ENCODE measurements at places on chromosomes 1 and 21.

DNA sequence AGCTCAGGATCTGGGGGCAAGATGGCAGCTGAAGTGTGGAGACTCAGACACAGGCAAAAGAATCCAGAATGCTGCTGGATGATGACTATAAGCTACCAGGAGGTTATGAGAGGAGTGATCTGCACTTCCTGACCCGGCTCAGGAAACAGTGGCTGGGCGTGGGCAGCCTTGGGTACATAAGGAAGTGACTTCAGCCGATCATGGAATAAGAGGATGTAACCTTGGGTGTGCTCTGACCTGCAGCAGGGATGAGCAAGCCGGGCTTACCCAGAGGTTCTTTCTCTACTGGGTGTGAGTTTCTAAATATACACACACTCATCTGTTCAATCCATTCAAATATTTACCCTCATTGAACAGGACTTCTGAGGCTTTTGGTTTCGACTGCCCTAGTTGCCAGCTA, 62.7 kb downstream of the CD34 start:
- no peak for DNase-seq

GRCh38 chr1:46697053-46697452, 21.9 kb downstream of the EFCAB14 start:
- no peak for DNase-seq

GRCh38 chr1:2283991-2284895, 56.1 kb downstream of the SKI start:
- no peak for DNase-seq

DNA sequence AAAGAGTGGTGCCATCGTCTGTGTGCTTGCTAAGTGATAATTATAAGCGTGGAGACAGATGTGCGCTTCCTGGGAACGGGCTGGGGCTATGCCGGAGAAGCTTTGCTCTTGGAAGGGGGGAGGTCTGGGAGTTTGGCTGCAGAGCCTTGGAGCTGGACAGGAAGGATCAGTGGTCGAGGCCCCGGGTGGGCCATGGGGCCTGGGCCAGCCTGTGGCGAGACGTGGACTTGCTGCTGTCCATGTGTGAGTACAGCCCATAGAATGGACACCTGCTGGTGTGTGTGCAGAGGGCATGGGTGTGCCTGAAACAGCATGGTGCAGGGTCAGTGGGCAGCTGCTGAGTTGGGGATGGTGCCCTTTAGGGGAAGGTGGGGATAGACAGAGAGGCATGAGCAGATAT, 121.3 kb downstream of the PCBP3 start:
- DNase-seq, result no peak

DNA sequence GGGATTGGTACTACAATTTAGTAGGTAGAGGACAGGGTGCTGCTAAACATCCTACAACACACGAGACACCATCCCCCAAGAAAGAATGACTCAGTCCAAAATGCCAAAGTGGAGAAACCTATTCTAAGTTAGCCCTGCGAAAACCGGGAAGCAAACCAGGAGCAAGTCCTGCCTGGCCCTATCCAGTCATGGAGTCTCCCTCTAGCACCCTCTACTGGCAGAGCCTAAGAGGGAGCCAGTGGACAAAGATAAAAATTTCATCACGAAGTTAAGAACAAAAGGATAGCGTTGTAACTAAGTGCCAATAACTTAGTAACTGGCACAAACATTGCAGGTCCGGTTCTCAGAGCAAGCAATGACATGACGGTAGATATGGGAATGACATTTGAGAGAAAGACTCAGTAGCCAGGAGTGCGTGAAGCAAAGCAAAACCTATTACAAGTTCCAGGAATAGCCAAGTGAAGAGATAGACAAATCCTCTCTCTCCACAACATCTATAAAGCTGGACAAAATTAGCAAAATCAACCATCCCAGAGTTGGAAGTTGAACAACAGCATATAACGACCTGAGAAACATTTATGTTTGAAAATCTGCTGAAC, 383.5 kb downstream of the OMA1 start:
- DNase-seq, result no peak

GRCh38 chr1:213530611-213531320, 457.0 kb upstream of the PROX1 start:
- DNase-seq, result no peak

- DNase-seq, result no peak
These were observed 245.3 kb upstream of the CSF3R start for GRCh38 chr1:36728051-36728450.

DNA sequence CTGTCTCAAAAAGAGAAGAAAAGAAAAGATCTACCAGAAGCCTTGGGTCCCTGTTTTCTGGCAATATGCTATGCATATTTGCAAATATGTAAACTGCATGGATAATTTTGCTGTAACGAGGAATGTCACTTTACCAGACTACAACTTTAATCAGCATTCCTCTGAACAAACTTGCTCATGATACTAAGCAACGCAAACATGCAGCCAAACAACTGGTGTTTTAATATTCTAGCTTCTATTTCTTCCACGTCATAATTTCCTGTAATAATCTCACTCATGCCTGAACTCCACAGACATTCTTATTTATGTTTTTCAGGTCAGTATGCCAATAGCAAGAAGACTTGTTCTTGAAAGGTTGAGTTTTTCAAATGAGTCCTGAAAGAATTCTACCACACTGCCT, 114.1 kb downstream of the SIM2 start:
- DNase-seq, result no peak

GRCh38 chr1:81509594-81509993, 291.1 kb upstream of the ADGRL2 start:
- no peak for DNase-seq

- no peak for DNase-seq
These were observed 8.0 kb upstream of the RLF start for GRCh38 chr1:40153073-40153770.

GRCh38 chr1:74463333-74463988, 49.0 kb downstream of the LRRC53 start:
- no peak for DNase-seq

DNA sequence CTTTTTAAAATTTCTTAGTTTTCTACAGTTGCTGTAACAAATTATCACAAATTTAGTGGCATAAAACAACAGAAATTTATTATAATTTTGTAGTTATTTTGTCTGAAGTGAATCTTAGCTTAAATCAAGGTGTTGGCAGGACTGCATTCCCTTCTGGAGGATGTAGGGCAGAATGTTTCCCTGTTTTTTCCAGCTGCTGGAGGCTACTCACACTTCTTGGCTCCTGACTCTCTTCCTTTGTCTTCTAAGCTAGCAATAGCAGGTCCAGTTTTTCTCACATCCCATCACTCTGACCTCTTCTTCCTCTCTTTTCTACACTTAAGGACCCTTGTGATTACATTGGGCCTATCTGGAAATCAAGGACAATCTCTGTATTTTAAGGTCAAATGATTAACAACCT, 84.1 kb downstream of the PKN2 start:
- no peak for DNase-seq

- no peak for DNase-seq
These were observed 24.6 kb downstream of the RPS6KA1 start for GRCh38 chr1:26553942-26554682.

DNA sequence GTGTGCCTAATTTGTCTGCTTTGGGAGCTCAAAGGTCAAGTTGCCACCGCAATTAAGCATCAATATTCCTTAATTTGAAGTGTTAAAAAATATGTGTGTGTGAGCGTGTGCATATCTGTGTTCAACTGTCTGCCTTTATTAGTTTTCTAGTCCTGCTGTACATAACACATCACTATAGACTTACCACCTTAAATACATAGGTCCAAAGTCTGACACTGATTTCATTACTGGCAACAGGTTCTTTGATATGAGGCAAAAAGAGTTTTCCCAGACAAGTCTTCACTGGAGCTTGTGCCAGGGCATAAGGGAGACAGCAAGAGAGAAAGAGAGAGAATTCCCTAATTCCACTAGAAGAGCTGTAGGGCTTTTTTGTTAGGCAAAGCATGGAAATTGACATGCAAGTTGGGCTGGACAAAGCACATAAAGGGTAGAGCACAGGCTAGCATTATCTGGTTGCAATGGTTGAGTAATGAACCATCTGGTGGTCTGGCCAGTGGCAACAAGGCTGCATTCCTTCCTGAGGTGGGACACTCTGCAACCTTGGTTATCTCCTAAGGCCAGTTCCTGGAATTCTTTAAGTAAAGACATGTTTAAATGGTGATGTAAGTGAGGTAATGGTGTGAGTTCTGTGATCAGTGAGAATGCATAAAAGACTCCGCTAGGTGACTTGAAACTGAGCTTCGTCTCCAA, 457.2 kb upstream of the ADAMTS5 start:
- no peak for DNase-seq

GRCh38 chr21:45414396-45415187, 9.6 kb downstream of the COL18A1 start:
- no peak for DNase-seq

DNA sequence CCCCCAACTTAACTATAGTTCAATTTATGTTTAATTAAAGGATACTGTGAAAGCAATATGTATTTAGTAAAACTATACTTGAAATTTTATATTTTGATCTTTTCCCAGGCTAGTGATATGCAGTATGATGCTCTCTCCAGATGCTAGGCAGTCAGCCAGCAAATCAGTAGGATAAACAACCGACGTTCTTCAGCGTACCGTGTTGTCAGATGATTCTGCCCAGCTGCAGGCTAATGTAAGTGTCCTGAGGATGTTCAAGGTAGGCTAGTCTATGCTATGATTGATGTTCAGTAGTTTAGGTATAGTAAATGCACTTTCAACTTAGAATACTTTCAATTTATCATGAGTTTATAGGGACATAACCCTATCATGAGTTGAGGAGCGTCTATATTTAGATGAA, 762.6 kb downstream of the MRPL39 start:
- no peak for DNase-seq

DNA sequence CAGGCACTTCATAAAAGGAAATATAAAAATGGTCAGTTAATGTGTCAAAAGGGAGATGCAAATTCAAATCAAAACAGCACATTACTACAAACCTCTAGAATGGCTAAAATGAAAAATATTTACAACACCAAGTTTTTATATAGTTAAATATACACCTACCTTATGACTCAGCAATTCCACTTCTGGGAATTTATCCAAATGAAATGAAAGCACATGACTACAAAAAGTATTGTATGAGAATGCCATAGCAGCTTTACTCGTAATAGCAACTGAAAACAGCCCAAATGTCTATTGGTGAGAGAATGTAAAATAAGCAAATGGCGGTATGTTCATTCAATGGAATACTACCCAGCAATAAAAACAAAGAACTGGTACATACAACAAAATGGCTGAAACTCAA, 175.8 kb upstream of the SPAG17 start:
- DNase-seq, result no peak

- DNase-seq, result no peak
These were observed 600.5 kb downstream of the USP25 start for GRCh38 chr21:16330082-16330907.

DNA sequence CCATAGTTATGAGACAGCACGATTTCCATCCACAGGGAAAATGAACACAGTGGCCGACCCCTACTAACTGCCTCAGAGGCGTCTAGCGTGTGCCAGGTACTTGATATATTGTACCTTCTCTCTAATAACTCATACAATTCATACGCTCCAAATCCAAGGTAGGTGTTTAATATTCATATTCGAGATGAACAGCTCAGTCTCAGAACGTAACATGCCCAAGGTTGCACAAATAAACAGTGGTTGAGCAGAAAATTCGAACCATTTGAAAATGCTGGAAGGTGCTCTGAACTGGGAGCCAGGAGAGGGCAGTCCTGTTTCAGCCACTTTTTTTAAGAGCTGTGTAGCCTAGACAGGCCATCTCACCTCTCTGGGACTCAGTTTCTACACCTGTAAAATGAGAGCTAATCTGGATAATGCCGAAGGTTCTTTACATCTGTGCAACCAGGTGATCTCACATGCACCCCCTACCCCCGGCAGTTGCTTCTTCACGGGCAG, 7.9 kb downstream of the SLC45A3 start:
- DNase-seq, result no peak

GRCh38 chr1:213817156-213817555, 170.6 kb upstream of the PROX1 start:
- DNase-seq, result no peak

DNA sequence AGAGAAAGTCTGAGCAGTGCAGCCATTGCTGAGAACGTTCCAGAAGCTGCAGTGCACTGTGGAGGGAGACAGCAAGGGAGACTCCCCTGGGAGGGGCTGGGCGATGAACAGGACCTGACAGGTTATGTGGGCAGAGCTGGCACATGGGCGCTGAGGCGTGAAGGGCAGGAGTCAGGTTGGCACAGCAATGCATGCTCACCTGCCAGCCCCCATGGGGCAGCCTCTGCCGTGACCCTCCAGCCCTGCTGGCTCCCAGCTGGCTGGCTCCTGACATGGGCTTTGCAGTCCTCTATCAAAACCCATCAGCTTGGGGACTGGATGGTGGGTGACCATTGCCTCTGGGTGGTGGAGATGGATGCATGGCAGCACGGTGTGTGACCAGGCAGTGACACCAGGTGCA, 300.3 kb downstream of the CAMTA1 start:
- no peak for DNase-seq

DNA sequence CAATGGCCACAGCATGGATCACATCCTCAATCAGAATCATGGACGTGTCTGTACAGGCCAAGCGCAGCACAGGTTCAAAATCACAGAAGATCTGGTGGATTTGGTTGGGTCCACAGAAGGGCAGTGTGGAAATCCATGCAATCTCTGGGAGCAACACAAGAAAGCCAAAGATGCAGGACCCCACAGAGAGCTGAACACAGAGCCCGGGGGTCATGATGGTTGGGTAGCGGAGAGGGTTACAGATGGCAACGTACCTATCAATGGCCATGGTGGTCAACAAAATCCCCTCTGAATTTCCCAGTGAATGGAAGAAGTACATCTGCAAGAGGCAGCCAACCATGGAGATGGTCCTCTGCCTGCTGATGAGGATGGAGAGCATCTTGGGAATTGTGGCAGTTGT, 3.9 kb upstream of the OR6K3 start:
- no peak for DNase-seq

GRCh38 chr21:43209575-43210453, 41.0 kb downstream of the CRYAA start:
- no peak for DNase-seq

- no peak for DNase-seq
These were observed 21.4 kb downstream of the SETD4 start for GRCh38 chr21:36038701-36039497.

- DNase-seq, result no peak
These were observed 8.3 kb downstream of the WARS2 start for GRCh38 chr1:119132179-119132578.

DNA sequence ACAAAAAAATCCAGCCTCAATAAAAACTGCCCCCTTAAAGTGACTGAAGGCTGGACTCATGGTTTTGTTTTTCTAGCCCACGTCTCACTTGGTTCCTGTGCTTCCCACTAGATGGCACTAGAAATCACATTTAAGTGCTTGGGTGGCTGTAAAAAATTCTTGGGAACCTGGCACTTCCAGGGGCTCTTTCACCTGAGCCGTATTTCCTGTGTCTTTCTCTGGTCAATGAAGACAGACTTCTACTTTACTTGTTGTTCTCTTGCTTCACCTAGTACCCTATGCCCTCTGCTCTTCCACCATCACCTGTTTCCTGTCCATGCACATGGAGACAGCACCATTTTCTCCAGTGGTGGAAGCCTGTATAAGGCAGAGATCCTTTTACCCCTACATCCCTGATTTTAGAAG, 20.0 kb downstream of the METTL13 start:
- DNase-seq, result no peak
